ENCODE measurements at places on chromosomes 16 and 17. TPM values are rescaled to one million over a fixed set of nuclear protein-coding genes. Genes with fewer than 3 reads are reported as not detected.

DNA sequence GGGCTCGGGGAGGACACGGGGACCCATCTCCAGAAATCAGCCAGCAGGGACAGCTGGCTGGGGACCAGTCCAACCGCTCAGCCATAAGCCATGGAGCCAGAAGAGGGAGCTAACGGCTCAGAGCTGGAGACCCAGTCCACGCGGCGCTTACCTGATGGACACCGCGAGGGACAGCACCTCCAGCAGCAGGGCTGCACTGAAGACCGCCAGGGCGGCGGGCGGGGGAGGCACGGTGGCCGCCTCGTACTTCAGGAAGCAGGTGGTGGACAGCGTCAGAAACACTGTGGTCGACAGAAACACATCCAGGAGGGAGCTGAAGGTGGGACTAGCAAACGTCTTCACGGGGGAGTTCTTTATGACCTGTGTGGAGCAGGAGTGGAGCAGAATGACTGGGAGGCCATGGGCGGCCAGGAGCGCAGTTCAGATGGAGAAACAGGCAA, 102.6 kb upstream of the CREBBP start:
- peak; percentile 24 for DNase-seq

DNA sequence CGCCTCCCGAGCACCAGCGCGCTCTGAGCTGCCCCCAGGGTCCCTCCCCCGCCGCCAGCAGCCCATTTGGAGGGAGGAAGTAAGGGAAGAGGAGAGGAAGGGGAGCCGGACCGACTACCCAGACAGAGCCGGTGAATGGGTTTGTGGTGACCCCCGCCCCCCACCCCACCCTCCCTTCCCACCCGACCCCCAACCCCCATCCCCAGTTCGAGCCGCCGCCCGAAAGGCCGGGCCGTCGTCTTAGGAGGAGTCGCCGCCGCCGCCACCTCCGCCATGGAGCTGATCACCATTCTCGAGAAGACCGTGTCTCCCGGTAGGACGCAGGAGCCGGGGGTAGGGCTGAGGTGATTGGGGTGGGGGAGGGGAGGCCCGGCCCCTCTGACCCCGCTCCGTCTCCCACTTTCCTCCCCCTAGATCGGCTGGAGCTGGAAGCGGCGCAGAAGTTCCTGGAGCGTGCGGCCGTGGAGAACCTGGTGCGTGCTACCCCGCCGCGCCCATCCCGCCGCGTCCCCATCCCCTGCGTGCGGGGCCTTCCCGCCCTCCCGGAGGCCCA, 329 bp downstream of the KPNB1 start:
- no peak for DNase-seq

DNA sequence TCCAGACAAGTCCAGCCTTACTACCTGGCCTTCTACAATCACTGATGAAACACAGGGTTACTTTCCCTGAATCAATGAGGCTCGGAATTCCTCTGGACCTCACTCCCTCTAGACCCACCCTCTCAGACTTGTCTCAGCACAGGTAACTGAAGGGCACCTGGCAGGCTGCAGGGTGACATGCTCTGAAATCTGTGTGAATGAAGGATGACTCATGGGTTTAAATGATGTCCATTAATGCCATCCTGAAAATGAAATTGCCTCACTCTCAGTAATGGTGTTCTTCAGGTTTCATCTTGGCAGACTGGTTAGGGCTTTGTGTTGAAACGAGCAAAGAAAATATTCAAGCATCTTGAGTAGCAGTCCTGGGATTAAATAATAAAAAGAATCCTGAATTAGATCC, 134.4 kb downstream of the MAF start:
- DNase-seq, result no peak

GRCh38 chr16:69397821-69398521, 12.2 kb upstream of the TERF2 start:
- DNase-seq, result no peak

DNA sequence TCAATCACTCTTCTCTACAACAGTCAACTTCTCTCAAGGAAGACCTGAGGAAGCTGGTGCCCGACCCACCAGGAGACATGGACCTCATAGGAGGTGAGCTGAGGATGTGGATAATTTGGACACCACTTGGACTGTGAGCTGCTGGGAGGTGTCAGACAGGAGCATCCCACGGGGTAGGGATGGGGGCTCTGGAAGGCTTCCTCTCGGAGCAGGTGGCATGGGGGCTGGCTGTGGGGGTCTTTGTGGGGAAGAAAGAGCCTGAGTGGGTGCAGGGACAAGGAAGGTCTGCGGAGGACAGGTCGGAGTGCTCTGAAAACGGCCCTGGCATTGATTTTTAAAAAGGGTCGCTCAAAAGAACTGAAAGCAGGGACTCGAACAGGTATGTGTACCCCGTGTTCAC, 64.0 kb downstream of the TBC1D16 start:
- DNase-seq, result no peak

GRCh38 chr17:39972271-39972670, 8.3 kb upstream of the PSMD3 start:
- DNase-seq, result no peak

GRCh38 chr16:86991679-86992078, 325.5 kb downstream of the C16orf95 start:
- no peak for DNase-seq

GRCh38 chr17:36923814-36924221, 13.5 kb upstream of the LHX1 start:
- DNase-seq, result peak; percentile 16

DNA sequence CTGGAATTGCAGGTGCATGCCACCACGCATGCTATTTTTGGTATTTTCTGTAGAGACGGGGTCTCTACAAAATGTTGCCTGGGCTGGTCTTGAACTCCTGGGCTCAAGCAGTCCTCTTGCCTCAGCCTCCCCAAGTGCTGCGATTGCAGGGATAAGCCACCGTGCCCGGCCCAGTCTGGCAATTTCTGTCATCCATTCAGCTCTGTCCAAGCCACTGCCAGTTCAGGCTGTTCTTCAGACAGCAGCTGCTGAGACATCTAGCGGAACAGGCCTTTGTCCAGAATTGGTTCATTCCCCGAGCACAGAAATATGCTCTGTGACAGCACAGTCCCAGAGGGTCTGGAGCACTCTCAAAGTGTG, 5.4 kb downstream of the SLC47A1 start:
- no peak for DNase-seq

DNA sequence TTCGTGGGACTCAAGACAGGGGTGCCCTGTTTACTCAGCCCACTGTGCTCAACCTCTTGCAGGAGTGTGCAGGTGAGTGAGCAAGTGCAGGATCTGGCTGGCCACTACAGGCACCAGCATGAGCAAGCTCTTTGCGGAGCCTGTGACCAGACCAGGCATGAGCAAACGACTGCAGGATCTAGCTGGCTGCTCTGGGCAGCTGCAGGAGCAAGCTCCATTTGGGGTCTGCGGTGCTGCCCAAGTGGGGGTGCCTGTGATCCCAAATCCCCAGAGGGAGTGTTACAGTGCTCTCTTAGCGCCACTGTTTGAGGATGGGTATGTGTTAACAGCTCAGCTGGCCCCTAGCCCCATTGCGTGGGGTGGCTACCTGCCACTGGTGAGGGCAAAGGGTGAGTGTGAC, 2.4 kb downstream of the USP6 start:
- DNase-seq, result no peak

DNA sequence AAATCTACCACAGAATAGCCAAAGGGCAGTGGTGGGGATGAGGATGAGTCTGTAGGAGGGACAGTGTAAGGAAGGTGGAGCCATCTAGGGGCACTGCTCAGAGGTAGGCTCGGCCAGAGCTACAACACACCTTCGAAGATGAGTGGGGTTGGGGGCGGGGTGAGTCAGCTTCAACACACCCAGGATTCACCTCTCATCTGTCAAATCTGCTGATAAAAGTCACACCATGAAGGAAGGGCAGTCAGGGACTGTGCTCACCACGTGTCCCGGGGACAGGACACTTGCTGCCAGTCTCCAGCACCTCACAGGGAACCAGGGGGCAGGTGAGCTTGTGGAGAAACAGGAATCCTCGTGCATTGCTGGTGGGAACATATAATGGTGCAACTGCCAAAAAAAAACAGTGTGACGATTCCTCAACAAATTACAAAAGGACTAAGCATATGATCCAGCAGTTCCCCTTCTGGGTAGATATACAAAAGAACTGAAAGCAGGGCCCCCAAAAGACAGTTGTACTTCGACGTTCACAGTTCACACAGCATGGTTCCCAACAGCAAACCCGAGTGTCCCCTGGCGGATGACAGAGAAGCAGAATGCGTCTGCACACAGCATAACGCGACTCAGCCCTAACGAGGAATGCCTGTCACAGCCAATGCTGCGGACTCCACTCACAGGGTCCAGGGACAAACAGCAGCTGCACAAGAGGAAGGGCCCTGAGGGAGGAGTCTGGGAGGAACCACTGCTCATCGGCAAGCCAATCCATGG, 133.1 kb downstream of the ANKRD11 start:
- no peak for DNase-seq

DNA sequence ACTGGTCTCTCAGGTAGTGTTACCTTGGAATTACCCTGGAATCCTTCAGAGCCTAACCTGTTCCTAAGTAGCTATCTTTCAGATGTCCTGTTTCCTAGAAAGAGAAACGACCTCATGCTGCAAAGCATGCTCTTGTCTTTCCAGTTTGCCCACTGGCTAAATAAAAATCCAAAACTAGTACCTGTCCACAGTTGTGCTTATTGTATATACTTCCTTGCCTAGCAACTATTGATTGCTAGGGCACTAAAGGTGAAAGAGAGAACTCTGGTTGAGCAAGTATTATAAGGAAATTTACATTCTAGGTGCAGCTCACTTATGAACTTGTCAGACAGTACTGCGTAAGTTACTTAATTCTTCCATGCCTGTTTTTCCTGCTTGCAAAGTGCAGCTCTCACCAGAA, 38.5 kb downstream of the LIG3 start:
- no peak for DNase-seq

GRCh38 chr16:20768121-20768520, 4.3 kb downstream of the ACSM3 start:
- DNase-seq, result no peak

DNA sequence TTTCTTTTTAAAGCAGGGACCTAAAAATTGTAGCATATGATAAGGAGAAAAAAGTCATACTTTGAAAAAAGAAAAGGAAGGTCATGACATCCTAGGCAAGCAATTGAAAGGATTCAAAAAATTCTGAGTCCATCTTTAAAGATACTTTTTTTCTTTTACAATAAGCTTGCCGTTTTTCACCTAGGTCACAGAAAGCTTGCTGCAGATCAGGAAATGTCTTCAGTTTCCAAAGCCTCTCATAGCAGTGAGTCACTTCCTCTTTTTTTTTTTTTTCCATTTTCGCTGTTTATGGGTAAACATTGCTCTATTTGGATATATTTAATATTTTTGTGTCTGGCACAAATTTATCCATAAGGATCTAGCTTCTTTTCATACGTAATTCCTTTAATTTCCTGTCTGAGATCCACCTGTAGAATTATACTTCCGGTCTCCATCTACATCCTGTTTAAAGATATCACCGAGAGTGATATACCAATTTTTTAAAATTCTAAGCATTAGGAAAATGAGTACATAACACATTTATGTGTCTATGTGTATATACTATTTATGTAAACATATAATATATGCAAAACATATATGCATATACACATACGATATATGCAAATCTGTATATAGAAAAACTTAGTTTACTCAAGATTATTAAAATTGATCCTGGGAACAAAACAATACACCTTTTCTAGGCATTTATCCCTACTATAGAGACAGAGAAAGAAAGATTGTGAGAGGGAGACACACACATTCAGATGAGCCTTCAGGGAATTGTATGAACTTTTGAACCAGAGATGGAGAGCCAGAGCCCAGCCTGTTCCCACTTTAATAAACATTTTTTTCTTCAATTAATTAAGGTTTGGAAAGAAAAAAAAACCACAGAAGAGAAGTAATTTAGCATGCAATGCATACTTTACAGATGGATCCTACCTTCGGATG, 134.4 kb downstream of the SKAP1 start:
- no peak for DNase-seq

DNA sequence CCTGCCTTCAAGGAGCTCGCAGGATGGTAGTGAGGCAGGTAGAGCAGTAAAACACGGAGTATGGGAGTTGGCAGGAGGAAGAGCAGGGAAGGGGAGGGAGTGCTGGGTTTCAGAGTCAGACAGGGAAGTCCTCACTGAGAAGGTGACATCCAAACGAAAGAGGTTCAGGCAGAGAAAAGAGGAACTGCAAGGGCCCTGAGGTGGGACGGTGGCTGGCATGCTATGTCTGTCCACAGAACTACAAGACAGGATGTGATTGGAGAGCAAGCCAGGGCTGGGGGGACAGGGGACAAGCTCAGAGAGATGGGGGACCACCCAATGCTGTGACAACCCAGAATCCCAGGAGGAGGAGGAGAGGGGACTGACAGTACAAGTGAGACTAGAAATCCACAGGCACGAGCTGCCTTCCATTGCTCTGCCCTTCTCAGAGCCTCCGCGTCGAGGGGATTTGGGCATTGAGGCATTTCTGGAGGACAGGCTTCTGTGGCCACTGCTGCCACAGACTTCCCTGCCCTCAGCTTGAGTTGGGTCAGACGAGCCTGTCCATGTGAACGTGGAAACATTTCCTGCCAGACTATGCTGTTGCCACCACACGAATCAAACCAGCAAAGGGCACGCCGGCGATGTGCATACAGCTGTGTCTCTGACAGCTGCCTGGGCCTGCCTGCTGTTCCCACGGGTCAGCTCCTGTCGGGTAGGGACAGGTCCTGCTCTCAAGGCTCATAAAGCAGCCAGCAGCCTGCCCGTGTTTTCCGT, 100.1 kb downstream of the RAB11FIP4 start:
- DNase-seq, result no peak

- DNase-seq, result no peak
Measured at GRCh38 chr17:17719199-17719940, 38.1 kb downstream of the RAI1 start.

XYLT1 gene
- total RNA-seq, result 9.1 TPM

ARHGAP44 gene
- total RNA-seq, result not detected

HOXB8 gene
- not detected for total RNA-seq

HAGH gene
- total RNA-seq, result 44.5 TPM

LUC7L3 gene
- 113 TPM for total RNA-seq

KLHL10 gene
- total RNA-seq, result not detected

METTL23 gene
- total RNA-seq, result 44.6 TPM

All from CD8-positive, alpha-beta memory T cell (primary cell).